M059J (cell line): ENCODE measurements at places on chromosomes 11 and 22. TPM values are rescaled to one million over a fixed set of nuclear protein-coding genes. Genes with fewer than 3 reads are reported as not detected.

Gene APOBEC3B
- 14.8 and 22.6 TPM in 2 replicates for total RNA-seq

Gene TRIM66
- total RNA-seq: 2.2 and 4.1 TPM in 2 replicates

Gene FZD4
- 4.4 and 6.8 TPM in 2 replicates for total RNA-seq

Gene ACR
- not detected in 2 replicates for total RNA-seq

Gene MS4A14
- total RNA-seq: not detected in 2 replicates

Gene FGF3
- not detected in 2 replicates for total RNA-seq

Gene CNGA4
- total RNA-seq: not detected in 2 replicates

Gene MUC15
- total RNA-seq: 1.6 and 6.0 TPM in 2 replicates

Gene AQP11
- 2.4 and 3.6 TPM in 2 replicates for total RNA-seq

Gene INTS4
- total RNA-seq: 20.4 and 21.8 TPM in 2 replicates

Gene MPEG1
- not detected in 2 replicates for total RNA-seq

Gene CHRM1
- not detected in 2 replicates for total RNA-seq

DNA sequence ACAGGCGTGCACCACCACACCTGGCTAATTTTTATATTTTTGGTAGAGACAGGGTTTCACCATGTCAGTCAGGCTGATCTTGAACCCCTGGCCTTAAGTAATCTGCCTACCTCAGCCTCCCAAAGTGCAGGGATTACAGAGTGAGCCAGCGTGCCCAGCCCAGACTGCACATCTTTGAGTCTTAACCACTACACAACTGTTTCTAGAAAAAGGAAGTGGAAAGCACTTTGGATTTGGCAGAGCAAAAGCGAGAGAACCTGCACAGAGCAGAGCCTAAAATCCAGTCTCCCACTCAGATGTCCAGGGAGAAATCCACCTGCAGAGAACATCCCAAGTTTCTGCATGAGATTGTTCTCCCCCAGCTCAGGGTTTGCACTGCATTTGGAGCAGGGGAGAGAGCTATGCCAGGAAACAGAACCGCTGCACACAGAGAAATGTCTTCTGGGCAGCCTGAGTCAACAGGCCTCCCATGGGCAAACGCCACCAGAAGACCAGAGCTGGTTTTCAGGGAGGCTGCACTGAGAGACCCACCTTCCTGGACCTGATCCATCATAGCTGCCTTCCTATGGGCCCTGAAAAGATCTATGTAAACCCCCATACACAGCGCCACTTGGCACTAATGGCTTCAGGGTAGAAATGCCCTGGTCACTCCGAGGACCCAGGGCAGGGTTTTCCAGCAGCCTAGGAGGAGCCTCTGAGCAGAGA is 54.0 kb downstream of the RPUSD4 start:
- no peak for DNase-seq

- DNase-seq: no peak
These were observed 173.8 kb downstream of the LARGE1 start for GRCh38 chr22:33746501-33746928.

DNA sequence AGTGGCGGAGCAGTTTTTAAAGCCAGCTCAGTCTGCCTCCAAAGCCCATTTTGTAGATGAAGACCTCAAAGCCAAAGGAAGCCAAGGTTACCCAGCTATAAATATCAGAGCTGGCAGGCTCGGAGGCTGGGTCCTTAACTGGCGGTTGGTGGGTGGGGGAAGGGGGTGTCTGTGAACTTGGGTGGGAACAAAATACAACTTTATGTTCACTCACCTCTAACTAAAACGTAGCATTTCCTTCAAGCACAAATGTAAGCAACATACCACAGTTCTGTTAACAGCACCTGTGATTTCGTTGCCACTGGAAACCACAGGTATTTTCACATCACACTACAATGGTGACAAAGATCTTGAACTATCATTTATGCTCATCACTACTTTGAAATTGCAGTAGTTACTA is 99.7 kb upstream of the SYT13 start:
- no peak for DNase-seq

- DNase-seq: no peak
These were observed 29.3 kb upstream of the CSNK1E start for GRCh38 chr22:38346506-38346905.

DNA sequence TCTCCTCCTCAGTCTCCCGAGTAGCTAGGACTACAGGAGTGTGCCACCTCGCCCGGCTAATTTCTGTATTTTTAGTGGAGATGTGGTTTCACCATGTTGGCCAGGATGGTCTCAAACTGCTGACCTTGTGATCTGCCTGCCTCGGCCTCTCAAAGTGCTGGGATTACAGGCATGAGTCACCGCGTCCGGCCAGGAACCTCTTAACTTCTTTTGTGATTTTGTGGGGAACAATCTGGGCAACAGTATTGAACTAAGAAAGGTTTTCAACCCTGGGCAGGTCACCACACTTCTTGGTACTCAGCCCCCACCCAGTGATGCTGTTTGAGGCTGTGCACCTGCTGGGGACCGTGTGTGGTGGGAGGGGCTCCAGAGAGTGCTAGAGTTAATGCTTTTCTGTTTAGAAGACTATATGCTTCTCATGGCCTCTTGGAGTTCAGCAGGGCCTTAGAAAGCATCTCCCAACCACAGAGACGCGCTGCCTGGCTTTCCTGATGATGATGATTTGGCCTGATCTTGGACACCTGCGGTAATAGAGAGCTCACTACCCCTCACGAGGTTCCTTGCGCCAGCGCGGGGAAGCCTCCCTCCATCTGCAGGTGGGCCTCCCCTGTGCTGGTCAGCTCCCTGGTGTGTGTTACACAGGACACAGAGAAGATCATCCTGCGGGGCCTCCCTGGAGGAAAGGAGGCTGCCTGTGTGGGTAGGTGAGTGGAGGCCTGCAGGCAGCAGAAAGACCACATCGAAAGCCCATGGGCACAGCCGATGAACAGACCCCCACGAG is 1.2 kb downstream of the DENND6B start:
- DNase-seq: no peak

GRCh38 chr11:86747801-86748200 is 52.5 kb upstream of the PRSS23 start:
- DNase-seq: no peak

DNA sequence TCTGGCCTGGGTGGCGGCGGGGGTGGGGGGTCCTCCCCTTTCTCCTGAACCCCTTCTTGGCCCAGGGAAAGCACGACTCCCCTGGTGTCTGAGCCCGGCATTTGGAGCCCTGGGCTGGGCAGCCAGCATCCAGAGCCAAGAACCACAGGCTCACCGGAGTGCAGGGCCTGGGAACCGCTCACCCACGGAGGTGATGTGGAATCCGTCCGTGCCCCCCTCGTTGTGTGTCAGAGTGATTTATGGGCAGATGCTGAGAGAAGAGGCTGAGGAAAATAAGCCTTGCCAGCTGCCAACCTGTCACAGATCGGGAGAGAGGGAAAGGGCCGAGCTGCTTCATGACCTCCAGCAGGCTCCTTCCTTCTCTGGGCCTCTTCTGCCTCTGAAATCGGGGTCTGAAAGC is 33.7 kb downstream of the WNT11 start:
- no peak for DNase-seq

- DNase-seq: peak; percentile 55
These were observed 7.7 kb downstream of the BLID start for GRCh38 chr11:122108192-122108799.

- DNase-seq: peak; percentile 71
These were observed at the start of gene ARCN1 for GRCh38 chr11:118572061-118572980. TSS of gene ARCN1 (plus strand) at chr11:118572409. CDS start at chr11:118572548, 139 bp downstream.

DNA sequence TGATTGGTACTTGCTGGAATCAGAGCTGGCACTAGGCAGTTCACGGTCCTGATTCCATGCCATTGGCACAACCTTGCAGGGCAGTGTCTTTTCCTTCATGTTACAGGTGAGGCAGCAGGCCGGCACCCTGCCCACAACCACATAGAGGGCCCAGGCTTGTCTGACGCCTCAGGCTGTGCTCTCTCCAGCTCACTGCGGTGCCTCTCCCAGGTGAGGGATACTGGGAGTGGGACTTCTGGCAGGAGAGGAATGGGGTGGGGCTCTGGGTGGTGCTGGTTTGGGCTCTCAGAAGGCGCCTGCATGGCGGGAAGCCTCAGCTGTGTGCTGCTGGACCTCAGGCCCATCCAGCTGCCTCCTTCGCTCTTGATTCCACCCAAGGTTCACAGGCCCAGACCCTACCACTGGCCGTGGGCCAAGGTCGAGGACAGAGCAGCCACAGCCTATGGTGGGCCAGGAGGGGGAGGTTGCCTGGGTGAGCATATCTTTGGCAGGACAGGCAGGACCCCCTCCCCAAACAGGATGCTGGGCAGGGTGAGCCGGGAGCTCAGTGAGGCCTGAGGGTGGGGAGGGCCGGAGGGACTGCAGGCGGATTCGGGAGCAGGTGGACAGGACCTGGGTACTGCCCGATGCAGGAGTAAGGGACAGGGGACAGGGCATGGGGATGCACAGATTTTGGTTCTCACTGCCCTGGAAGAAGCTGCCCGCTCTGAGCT is 7.0 kb upstream of the MPPED1 start:
- DNase-seq: no peak

DNA sequence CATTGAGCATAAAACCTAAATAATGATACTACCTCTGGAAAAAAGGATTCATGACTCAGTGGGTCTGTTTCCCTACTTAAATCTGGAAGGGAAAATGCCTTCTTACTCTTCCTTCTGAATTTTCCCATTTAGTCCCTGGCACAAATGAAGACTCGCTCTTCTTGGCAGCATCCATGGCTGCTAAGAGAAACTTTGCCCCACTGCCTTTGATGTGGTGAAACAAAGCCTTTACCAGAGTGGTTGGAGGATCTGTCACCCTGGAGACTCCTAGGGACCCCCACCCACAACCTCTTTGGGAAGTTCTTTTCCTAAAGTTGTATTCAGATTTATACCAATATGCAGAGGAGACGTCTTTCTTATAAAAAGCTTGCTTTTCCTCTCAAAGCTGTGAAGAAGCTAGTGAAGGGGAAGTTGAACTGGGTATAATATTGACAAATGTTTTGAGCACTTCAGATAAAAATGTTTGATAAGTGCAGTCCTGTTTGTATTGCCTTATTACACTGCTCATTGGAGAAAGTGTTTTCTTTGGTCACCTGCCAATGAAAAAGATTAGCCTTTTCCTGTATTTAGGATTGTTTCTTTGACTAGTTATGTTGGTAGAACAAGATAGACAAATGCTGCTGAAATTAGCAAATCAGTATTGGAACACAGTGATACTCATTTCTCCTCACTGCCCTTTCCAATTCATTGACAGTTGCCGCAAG is 77.3 kb downstream of the ARFGAP2 start:
- DNase-seq: peak; percentile 31

DNA sequence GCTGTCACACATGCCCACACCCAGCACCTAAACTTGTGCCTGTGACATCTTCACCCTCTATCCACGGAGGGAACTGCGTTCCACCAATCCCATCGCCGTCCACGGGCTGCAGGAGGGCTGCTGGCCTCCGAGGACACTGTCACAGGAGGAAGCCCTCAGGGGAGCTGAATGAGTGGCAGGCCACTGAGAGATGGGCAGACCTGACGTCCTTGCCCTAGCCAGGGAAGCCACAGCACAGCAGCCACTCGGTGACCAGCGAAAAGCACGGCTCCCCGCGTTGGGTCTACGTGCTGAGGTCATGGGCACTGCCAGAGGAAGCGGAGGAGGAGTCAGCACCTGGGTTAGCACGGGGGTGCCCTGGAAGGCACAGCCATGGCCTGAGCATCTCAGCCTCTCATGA is 50.5 kb downstream of the IGSF9B start:
- no peak for DNase-seq

GRCh38 chr11:83192606-83193245 is 786 bp upstream of the ANKRD42 start:
- no peak for DNase-seq

DNA sequence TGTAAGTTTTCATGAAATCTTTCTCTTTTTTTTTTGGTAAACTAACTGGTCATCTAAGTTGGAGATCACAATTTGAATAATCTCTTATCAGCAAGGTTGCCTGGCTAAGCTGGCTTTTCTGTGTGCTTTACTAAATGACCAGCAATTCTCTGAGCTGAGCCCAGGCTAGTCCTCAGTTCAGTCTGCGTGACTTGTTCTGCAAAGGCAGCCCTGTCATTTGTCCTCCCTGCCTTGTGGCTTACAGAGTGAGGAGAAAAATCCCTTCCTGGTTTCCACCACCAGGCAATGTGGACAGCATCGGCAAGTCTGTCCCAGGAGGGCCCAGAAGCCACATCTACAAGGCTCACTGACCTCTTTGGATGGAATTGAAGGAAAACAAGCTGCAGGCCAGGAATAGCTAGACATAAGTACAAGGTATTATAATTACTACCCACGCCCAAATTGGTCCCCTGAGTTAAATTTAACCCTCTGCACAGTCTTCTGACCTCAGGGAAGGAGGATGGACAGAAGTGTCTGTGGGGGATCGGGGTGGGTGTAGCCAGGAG is 108.6 kb downstream of the SCN3B start:
- DNase-seq: no peak

GRCh38 chr22:38638728-38639127 is 17.5 kb downstream of the FAM227A start:
- no peak for DNase-seq

- no peak for DNase-seq
These were observed at the start of gene APOL4 for GRCh38 chr22:36201630-36202319. TSS of gene APOL4 (minus strand) at chr22:36201809. CDS start at chr22:36201734, 75 bp downstream.

DNA sequence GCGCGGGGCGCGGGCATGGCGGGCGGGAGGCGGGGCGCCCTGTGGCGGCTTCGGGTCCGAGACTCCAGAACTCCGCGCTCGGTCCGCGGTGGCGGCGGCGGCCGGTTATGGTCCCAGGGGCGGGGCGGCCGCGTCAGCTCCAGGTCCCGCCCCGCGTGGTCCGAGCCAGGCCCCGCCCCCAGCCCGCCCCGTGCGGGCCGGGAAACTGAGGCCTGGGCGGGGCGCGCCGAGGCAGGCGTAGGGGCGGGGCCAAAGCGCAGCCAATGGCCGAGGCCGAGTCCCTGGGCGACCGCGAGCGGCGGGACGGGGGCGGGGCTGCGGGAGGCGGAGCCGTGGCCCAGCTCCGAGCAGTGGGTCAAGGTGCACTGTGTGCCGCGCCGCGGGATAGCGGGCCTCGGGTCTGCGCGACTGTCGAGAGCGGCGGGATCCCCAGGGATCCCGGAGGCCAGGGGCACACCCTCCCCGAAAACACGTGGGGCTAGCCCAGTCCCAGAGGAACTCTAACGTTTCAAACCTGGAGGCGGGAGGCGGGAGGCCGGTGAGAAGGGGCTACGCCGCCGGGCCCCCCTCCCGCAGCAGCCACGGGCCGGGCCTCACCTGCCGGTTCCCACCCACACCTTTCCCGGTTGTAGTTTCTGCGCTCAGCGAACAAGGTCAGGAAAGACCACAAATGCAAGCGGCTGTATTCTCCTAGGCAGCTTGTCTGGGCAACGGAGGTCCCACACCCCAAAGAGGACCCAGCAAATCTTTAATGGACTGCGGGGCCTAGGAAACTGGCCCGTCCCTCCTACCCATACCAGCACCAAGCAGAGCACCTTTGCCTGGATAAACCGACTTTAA is at the start of gene SLC25A1:
Gene SLC25A1, minus strand, starts transcription at position 80 of the 840 bp plus-strand sequence. Its CDS starts 63 bp downstream, at position 17.
- DNase-seq: peak; percentile 77

- peak; percentile 52 for DNase-seq
These were observed 39.7 kb upstream of the GLYAT start for GRCh38 chr11:58771458-58771855.

DNA sequence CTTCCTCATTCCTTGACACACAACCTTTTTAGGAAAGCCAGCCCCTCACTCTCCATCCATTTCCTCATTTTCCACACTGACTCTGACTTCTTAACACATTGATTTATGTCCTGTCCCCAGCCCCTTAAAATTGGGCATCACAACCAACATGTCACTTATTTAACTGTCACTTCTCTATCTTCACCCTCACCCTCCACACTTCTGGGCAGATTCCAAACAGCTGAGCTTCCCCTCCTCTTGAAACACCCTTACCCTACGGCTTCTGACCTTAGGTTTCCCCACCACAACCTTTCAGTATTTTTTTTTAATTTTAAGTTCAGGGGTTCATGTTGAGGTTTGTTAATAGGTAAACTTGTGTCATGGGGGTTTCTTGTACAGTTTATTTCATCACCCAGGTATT is 696.3 kb downstream of the DLG2 start:
- no peak for DNase-seq

GRCh38 chr11:74611369-74611861 is 19.0 kb downstream of the POLD3 start:
- peak; percentile 49 for DNase-seq

- DNase-seq: no peak
These were observed 27.5 kb upstream of the OR9I1 start for GRCh38 chr11:58152781-58153180.
